ENCODE measurements at places on chromosomes 4 and X.

DNA sequence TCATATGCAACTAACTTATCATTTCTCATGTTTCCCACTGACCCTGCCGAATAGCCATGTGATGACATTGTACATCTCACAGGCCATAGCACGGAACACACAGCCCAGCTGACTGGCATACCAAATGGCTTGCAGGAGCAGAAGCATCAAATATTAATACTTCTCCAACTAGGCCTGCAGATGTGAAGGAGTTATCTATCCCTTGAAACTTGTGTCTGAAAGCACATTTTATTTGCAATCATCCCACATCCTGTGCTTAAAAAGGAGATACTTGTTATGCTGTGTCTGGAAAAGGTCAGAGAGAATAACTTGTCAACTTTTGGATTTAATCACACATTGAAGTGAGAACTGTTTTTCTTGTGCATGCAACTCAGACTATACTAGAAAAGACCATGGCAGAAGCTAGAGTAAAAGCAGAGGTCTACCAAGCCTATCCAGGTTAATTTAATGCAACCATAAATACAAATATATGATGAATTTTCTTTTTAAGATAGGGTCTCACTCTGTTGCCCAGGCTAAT lies 100.4 kb downstream of the IRF2 start:
- no peak for DNase-seq

GRCh38 chr4:83660578-83660977 lies 124.7 kb downstream of the GPAT3 start:
- no peak for DNase-seq

DNA sequence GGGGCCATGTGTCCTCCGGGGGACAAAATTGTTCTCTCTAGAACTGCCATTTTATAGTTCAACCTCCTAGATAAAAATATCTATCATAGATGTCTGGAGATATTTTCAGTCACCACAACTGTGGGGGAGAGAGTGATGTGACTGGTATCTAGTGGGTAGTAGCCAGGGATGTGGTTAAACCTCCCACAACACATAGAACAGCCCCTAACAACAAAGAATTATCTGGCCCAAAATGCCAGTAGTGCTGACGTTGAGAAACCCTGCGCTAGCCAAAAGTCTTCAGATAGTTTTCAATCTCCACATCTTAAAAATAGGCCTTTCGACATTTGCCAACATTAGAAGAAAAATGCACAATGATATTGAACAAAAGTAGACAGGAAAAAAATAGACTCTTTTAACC lies 19.0 kb upstream of the SUPT20HL2 start:
- no peak for DNase-seq

GRCh38 chr4:55744369-55744768 lies 75.2 kb upstream of the EXOC1L start:
- DNase-seq: no peak

DNA sequence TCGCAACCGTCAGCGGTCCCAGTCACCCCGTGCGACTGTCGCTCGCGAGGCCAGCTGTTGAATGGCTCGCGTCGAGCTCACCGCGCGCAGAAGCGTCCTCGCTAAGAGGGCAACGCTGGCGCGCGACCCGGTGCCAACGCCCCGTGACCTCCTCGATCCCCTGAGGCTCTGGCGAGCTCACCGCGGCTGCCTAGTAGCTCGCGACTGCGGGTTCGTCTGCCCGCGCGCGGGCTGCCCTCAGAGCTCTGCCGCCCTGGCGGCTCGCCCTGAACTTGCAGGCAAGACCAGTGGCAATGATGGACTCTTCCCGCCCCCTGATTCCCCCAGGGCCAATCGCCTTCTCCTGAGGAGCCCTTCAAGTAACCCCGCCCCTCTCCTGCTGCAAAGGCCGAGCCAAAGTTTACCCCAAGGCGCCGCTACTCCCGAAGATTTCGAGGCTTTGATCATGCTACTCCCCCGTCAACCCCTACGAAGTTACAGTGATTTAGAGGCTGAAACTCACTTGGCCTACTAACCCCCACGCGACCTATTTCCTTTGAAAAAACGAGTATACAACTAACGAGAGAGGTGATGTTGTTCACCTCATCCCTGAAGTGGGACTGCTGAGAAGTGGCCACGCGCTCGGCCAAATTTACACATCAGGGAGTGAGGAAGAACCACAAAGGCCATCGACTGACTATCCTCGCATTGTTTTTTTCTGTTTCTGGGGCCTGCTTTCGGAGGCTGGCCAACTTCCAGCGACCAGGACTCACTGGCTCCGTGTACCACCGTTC lies 37.5 kb downstream of the PGRMC1 start:
- DNase-seq: no peak

- DNase-seq: peak; percentile 20
Observed at GRCh38 chr4:119627267-119628255, 1.0 kb downstream of the PDE5A start.

- no peak for DNase-seq
Observed at GRCh38 chrX:43940816-43941474, 32.2 kb downstream of the NDP start.

DNA sequence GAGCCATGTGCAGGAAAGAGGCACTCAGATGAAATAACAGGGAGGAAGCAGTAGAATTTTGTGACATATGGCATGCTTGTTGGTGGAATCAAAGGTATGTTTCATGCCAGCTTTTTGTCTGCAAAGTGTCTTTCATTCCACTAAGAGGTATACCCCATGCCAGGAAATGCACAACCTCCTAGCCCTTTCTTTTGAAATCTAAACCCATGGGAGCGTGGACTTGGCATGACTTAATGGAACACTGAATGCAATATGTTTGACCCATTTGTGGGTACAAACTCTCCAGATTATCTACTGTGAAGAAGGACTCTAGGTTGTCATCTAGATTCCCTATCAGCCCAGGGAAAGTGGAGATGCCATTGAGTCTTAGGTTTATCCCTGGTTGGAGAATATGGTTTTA lies 338.3 kb upstream of the TEX13C start:
- no peak for DNase-seq
